ENCODE measurements at places on chromosomes 3 and 15.

DNA sequence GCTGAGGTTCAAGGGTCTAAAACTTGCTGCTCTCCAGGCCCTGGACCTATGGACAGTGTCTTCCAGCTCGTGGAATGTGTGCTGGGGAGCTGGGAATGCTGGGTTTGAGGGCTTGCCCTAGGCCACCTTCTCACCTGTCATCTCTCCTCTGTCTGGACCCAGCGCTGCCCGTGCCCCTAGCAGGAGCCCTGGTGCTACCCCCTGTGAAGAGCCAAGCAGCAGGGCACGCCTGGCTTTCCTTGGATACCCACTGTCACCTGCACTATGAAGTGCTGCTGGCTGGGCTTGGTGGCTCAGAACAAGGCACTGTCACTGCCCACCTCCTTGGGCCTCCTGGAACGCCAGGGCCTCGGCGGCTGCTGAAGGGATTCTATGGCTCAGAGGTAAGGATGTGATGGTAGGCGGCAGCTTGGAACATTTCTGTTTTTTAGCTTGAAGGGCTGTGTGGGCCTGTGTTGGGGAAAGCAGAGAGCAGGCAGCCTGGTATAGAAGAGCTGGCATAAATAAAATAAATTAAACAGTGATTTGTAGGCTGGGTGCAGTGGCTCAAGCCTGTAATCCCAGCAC, 5.1 kb downstream of the CHRD start:
- no peak for DNase-seq

GRCh38 chr3:164332831-164333802, 745.2 kb downstream of the SI start:
- DNase-seq: peak; percentile 51

DNA sequence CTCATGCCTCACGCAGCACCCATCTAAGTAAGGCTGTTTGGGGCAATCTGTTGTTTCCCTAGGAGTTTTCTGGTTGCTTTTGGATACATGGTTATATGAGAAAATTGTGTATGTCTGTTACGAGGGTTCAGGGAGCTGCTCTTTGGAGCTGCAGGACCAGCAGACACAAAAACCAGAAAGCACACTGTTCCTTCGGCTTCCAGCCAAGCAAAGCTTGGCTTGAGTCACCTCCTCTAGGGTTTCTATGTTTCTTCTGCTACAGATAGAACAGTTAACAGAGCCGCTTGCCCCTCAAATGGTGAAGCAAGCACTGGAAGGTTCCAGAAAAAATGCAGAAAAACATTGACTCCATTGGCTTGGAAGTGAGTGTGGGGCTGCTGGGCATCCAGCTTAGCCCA, 49.2 kb upstream of the CTDSPL start:
- no peak for DNase-seq

GRCh38 chr3:46857485-46858341, 5.5 kb downstream of the MYL3 start:
- no peak for DNase-seq

GRCh38 chr3:102248981-102249705, 185.7 kb upstream of the ZPLD1 start:
- no peak for DNase-seq

DNA sequence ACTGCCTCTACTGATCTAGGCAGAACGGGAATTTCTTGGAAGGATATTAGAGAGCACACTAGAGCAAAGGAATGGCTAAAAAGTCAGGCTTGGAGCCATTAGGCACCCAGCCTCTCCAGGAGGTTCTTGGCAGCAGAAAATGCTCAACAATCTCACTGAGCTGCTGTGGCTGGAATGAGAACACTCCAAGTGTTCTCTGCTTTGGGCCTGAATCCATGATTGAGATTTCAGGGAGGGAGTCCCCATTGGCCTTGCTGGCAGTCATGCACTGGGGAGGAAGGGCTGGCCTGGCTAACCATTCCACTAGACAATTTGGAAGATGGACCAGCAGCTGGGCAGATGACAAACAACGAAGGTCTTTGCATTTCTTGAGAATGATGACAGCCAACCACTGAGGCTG, 362.6 kb downstream of the SHQ1 start:
- no peak for DNase-seq

GRCh38 chr3:58789385-58789784, 122.8 kb upstream of the FAM3D start:
- DNase-seq: no peak

- DNase-seq: no peak
Observed at GRCh38 chr3:123503203-123503602, 54.3 kb upstream of the ADCY5 start.

- no peak for DNase-seq
Observed at GRCh38 chr15:84685304-84685703, 27.3 kb upstream of the NMB start.

- peak; percentile 99 for DNase-seq
Observed at GRCh38 chr15:58332676-58333400, 99.0 kb upstream of the LIPC start.

- no peak for DNase-seq
Observed at GRCh38 chr3:41111011-41111410, 88.3 kb upstream of the CTNNB1 start.

GRCh38 chr15:39191871-39192291, 389.0 kb upstream of the THBS1 start:
- no peak for DNase-seq

- DNase-seq: no peak
Observed at GRCh38 chr3:61569856-61570580, 8.6 kb downstream of the PTPRG start.

DNA sequence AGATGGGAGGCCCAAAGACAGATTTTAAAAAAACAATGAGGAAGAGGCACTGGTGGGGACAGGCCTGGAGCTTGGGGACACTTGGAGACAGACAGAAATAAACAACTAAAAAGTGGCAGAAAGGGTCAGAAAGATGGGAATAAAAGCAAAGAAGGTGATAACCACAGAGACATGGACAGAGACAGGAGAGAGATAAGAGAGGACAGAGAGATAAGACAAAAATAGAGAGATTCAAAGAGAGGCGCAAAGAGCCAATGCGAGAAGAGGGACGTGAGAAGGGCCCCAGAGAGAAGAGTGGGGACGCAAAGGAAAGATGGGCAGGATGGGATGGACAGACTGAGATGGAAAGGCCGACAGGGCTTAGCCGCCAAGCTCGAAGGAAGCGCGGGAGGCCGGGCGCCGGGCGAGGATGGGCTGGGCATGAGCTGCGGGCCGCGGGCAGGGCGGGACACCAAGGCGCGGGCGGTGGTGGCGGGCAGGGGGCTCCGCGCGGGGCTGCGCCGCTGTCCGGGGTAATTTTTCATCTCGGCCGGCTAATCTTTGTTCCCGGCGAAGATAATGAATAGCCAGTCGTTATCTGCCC, 3.1 kb upstream of the GATA2 start:
- no peak for DNase-seq

- no peak for DNase-seq
Observed at GRCh38 chr3:55709411-55710012, 222.4 kb upstream of the WNT5A start.

DNA sequence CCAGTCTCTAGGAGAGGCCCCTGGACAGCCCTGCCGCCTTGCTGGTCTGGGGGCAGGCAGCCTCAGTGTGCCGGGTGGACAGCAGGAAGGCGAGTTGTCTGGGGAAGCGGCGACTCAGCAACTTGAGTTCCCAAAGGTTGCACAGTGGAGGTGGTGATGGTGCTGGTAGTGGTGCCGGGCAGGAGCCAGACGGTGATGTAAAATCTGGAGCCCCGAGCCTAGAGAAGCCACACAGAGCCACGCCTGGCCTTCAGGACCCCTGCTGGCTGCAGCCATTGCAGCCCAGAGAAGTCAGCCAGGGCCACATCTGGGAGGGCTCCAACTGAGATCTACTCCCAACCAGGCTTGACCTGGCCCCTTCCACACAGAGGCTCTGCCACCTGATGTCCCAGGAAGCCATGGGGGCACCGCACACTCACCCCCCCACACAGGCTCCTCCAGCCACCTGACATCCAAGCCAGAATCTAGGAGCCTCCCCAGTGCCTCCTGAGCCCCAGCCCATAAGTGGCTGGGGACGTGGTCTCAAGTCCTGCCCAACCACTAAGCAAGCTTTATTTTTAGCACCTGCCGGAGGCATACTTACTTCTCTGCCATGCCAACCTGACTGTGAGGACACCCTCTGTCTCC, 8.8 kb downstream of the C3orf22 start:
- DNase-seq: no peak

GRCh38 chr3:193702967-193703366, 110.0 kb downstream of the OPA1 start:
- no peak for DNase-seq

GRCh38 chr3:13508496-13508895, 28.4 kb downstream of the HDAC11 start:
- DNase-seq: no peak

- DNase-seq: no peak
Observed at GRCh38 chr15:88388686-88389085, 78.5 kb downstream of the MRPL46 start.

GRCh38 chr15:93543093-93543492, 454.1 kb upstream of the RGMA start:
- no peak for DNase-seq

GRCh38 chr3:111252779-111253178, 181.2 kb downstream of the NECTIN3 start:
- DNase-seq: peak; percentile 6

GRCh38 chr3:151964743-151965142, 91.3 kb downstream of the SUCNR1 start:
- no peak for DNase-seq

- no peak for DNase-seq
Observed at GRCh38 chr15:70407955-70408354, 310.2 kb upstream of the TLE3 start.

GRCh38 chr3:193693774-193694173, 100.8 kb downstream of the OPA1 start:
- no peak for DNase-seq

- DNase-seq: no peak
Observed at GRCh38 chr3:117955196-117955595, 1079.5 kb downstream of the IGSF11 start.

DNA sequence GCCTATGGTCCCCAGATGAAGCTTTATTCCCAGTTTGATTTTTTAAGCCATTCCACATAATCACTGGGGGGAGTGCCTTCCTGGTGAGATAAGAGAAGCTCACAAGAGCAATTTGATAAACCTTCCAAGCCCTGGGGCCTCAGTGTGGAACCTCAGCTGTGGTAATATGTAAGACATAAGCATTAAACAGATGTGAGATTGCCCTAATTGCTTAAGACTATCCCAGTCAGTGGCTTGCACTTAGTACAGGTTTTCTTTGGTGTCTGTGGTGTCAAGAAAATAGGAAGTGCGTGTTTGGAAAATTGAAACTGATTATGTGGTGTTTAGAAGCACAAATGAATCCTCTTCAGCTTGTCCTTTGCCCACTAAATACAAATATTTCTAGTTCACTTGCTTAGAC, 54.3 kb downstream of the LRRN1 start:
- DNase-seq: no peak

DNA sequence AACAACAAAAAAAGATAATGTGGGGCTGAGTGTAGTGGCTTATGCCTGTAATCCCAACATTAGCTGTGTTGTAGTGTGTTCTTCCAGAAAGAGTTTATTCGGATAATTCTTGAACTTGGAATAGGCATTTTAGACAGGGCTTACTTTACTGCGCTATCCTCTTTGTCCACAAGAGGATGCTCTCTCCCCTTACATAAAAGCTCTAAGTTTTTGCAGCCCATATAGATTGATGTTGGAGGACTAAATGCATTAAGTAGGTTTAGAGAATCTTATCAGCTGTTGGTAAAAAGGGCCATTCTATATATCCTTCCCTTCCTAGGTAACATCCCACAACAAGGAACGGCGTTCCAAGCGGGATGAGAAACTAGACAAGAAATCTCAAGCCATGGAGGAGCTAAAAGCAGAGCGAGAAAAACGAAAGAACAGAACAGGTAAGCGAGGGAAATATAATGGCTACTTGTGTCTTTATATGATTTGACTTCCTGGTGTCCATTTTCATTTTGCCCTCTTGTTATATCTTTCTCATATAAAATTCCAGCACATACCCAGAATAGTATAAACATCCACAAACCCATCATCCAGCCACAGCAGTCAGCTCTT, 27.8 kb upstream of the ITPKA start:
- peak; percentile 35 for DNase-seq

GRCh38 chr15:81085213-81085612, 48.9 kb upstream of the CFAP161 start:
- no peak for DNase-seq

- DNase-seq: no peak
Observed at GRCh38 chr3:100131241-100131640, 16.9 kb upstream of the FILIP1L start.

DNA sequence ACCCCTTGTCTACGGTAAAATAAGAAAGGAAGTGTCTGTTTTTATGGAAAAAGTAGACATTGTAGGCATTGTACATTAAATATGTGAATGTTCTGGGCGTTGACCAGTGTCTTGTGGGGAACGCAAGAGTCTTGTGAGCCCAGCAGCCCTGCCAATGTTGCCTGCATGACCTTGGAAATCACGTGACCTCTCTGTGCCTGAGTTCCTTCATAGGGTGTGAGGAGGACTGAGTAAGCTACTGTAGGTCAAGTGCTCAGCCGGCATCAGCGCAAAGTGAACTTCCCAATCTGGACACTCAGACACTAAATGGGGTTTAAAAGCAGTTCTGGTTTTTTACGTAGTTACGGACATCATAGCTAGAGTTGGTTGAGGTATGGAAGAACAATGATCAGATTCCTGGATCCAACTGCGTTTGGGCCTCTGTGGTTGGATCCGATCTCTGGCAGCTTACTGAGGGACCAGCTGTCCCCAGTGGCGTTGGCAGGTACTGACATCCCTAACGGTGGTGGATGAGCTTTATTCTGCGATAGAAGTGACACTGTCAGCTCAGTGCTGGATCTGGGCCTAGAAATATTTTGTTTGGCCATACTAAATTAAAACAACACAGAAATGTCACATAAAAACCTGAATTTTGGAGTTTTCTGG, 63.8 kb downstream of the SPSB4 start:
- no peak for DNase-seq

DNA sequence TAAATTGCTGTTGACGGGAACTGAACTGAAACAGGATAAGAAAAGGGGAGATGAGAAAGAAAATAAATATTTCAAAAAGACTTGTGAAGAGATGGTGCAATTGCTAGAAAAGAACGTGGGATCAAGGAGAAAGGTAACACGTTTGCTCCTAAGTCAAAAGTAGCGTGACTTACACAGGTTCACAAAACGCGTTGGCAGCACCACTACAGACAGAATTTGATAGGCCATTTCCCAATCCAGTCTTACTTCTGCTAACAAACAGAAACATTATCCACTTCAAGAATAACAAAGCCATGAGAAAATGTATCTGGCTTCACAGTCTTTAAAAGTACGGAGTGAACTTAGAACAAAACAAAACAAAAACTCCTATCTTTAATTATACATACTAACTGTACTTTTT, 75.5 kb downstream of the DPH6 start:
- no peak for DNase-seq
